ENCODE measurements at places on chromosomes 7 and 10.
A peak's percentile ranks its signal among the peaks of the same experiment; 100 is the strongest.

DNA sequence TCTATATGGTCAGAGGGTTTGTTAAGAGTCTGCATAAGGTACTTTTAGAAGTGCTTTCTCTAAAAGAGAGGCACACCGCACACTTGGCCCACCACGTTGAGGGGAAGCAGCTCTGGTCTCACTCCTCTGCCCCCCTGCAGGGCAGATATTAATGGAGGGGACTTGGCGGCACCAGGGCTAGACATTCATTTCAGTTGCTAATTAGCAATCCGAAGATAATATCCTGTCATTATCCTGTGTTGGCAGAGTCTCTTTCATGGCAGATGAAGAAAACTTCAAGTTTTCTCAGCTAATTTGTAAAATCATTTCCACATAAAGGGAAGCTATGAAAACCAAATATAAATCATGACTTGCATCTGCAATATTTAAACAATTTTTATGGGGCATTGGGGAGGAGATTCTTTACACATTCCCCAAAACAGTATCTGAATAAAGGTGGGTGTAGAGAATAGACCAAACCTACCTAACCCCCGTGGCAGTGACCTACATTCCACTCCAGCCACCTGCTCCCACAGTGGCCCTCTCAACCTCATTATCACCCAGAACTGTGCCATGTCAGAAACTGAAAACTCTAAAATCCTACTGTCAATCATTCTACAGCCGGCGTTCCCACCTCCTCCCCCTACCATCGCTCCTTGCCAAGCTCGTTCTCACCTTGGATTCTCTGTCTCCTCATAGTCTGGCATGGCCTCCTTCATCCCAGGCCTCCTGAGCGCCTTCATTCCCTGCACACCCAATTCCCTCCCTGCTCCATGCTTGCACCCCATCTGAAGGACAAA, 54.1 kb upstream of the STK17A start:
- no peak for DNase-seq

DNA sequence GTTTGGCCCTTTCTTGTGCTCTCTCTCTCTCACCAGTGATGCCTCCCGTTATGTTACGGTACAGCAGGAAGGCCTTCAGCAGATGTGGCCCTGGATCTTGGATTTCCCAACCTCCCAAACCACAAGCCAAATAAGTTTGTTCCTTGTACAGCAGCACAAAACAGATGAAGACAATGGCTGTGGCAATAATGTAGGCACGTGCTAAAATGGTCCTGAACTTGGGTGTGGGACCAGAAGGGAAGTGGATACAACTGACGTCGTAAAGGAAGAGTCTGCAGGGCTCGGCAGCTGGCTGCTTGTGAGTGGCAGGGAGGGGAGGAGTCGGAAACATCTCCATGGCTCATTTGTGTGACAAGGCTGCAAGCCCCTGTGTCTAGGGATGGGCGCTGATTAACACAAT, 26.8 kb downstream of the PROSER2 start:
- no peak for DNase-seq

- DNase-seq: no peak
These were observed 6.0 kb downstream of the PDLIM1 start for GRCh38 chr10:95284807-95285206.

DNA sequence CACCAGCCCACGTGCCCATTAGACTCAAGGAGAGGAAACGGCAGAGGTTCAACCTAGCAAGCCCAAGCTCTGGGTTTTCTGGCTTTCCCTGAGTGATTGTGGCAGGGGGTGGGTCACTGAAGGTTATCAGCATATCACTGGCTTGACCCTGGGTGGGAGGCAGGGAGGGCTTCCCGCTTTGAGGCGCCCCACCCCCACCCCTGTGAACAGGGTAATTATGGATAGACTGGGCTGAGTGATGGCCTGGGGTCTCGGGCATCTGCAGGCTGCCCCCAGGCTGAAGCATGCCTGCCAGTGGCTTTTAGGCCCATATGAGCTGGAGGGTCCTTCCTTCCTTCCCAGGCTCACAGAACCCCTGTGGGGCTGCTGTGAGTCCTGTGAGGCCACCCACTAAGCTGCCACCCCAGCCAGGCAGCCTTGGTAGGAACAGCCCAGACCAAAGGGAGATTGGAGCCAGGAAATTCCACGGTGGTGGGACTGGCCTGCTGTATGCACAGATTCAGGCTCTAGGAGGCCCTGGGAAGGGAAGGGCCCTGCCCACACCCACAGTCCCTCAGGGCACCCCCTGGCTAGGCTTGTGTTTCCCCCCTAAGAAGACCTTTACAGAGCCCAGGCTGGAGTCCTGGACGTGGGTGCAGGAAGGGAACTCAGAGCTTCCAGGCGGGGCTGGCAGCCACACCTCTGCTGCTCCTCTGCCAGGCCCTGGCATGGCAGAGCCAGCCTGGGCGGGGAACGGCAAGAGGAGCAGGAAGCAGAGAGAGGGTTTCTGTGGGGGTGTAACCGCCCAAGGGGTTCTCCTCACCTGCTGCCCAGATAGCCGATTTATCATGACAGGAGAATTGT, 33.1 kb downstream of the GPRIN2 start:
- DNase-seq: peak; percentile 1

GRCh38 chr7:127959770-127960169, 71.5 kb downstream of the LRRC4 start:
- DNase-seq: no peak

- DNase-seq: no peak
These were observed 83.9 kb downstream of the SKIDA1 start for GRCh38 chr10:21441625-21442024.

- DNase-seq: no peak
These were observed 54.2 kb upstream of the OSBPL3 start for GRCh38 chr7:25034136-25034535.
